ENCODE measurements at places on chromosomes 7 and 10.

DNA sequence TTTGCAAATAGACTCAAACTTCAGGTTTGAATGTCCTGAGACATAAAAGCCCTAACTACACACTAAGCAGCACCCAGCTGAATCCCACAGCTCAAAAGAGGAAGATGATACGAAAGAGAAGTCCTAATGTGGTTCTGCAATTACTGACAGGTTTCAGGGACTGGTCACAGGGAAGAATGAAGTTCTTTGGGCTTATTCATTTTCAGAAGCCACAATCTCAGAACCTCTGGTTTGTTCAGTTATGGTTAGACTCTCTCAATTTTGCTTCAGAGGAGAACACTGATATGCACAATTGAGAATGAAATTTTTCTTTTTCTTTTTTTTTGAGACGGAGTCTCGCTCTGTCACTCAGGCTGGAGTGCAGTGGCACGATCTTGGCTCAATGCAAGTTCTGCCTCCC, 94.6 kb upstream of the FAM180A start:
- no peak for DNase-seq

DNA sequence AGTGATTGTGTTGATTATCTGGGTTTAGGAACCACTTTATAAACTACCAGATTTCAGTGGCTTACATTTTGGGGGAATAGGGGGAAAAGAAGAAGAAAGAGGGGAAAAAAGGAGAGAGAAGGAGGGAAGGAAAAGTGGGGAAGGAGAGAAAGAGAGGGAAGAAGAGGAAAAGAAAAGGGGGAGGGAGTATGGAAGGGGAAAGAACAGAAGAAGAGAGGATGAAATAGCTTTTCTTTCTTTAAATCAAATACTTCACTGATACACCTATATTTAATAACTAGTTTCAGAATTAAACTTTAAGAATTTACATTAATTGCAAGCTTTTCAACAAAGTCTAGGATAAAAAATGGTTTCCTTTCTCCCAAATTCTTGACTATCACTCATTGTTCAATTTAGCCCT, 289.6 kb downstream of the SDHAF3 start:
- no peak for DNase-seq

GRCh38 chr10:132482090-132482800, 55.3 kb upstream of the INPP5A start:
- no peak for DNase-seq

- DNase-seq: no peak
These were observed 181.3 kb upstream of the FEZF1 start for GRCh38 chr7:122485856-122486255.

- no peak for DNase-seq
These were observed 186.4 kb downstream of the POLR1F start for GRCh38 chr7:19522486-19522885.

All from stimulated activated CD4-positive, alpha-beta T cell treated with anti-CD3 and anti-CD28 coated beads, Interleukin-4, amount 100 ng/mL, for 1 hour (primary cell).